NCI-H526 treated with DMSO at 0.1 percent for 48 hours (cell line): ENCODE measurements at places on chromosomes 1 and 21.

GRCh38 chr21:24045775-24046215 lies 1561.5 kb downstream of the MRPL39 start:
- no peak for DNase-seq

GRCh38 chr1:77899647-77900320 lies 11.4 kb downstream of the NEXN start:
- DNase-seq = no peak

- no peak for DNase-seq
Measured at GRCh38 chr1:203570805-203571204, 55.8 kb upstream of the ATP2B4 start.

DNA sequence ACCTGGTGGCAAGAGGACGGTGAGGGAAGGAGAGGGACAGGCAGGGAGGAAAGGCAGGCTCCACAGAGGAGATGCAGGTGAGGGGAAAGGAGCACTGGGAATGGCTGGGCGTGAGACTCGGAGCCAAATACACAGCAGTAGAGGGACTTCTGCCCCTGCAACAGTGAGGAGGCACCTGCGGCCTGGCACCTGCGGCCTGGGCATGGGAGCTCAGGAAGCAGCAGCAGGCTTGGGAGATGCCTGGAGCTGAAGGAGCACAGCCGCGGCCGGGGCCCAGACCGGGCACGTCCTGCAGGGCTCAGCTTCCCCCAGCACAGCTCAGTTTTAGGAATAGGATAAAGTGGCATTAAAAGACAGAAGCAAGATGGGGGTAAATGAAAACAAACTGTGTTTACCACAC lies 20.9 kb upstream of the TSPEAR start:
- no peak for DNase-seq

GRCh38 chr21:44815852-44816628 lies 1.8 kb downstream of the SUMO3 start:
- no peak for DNase-seq

DNA sequence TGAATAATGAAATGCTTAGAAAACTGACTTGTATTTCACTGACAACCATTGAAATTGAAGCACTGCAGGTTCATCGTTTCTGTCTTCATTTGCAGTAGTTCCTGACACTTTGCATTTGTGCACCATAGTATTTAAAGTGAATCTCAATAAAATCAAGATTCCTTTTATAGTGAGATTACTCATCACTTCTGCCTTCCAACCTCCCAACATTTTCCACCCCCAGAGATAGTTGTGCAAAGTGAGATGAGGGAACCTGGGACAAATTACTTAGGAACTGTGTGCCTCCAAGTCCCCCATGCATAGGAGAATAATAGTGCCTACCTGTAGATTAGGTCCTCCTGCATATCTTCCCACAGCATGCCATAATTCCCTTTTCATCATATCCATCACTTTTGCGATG lies 114.9 kb upstream of the DPT start:
- DNase-seq = no peak

DNA sequence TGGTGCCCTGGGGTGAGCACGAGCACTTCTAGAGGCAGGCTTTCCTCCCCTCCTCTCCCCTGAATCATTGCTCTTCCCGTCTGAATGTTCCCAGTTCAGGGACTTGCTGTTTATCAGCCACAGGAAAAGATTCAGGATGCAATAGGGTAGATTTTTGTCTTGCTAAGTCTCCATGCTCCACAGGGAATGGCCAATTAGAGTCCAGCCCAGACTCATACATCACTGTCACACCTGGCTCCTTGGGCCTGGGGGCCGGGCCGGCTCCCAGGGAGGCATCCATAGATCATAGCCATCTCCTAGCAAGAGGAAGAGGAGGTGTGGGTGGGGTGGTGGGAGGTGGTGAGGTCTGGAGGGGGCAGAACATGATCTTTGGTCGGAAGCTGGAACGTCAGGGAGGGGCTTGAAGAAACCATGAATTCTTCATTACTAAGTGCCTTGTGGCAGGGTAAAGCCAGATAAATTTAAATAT lies 83.4 kb downstream of the LRRN2 start:
- no peak for DNase-seq

DNA sequence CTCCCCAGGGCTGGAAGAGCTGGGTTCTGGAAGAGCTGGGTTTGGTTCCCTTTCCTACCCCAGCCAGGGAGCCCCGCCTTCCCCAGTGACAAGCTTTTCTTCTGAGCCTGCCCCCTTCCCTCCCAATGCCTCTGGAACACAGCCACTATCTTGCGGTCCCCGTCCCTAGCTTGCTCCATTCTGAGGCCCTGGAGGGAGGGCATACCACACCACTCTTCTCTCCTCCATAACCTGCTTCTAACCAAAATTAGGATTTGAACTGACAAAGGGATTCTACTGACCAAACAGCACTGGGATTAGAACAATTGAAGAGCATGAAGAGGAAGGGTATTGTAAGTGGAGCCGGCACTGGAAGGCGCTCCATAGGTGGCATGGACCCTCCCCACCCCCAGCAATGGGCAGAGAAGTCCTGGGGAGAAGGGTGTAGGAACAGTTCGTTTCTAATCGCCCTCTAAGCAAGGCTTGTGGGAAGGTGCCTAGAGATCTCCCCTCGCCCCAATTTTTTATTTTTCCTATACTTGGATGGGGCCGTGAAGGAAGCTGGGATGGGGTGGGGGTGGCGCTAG lies 690 bp downstream of the C1orf216 start:
- DNase-seq = peak; percentile 29

- no peak for DNase-seq
Measured at GRCh38 chr21:37269481-37269880, 2.3 kb upstream of the VPS26C start.
